ENCODE measurements at places on chromosomes 7 and 10.
A peak's percentile ranks its signal among the peaks of the same experiment; 100 is the strongest.

DNA sequence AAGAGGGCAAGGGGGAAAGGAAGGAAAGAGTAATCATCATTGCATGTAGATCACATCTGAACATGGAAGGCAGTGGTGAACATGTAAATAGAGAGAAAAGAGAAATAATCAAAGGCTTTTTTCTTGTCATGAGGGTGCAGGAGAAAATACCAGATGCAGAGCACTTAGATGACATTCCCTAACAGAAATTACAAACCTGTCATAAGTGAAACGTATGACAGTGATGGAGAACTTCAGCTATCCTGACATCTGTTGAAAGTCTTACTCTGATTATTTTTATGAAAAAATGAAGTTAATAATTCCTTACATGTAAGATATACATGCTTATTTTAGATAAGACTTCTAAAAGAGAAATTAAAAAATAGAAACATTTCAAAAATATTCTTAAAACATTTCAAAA lies 54.7 kb downstream of the BRAF start:
- no peak for DNase-seq

GRCh38 chr7:158321056-158321700 lies 266.4 kb downstream of the PTPRN2 start:
- no peak for DNase-seq

DNA sequence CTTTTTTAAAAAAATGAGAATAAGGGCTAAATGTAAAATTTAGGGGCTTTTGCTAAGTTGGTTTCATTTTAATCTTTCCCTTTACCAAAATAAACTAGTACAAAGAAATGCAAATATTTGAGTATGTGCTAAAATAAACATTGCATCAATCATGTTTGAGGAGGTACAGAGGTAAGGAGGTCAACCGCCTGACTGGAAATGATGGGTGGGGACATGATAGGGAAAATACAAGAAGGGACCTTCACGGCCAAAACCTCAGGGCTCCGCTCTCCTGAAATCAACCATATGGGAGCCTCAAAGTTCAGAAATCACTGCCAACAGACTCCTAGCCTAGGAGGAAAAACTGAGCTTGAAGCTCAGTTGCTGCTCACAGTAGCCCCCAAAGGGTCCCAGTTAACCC lies 207.6 kb downstream of the AHR start:
- DNase-seq, result no peak

DNA sequence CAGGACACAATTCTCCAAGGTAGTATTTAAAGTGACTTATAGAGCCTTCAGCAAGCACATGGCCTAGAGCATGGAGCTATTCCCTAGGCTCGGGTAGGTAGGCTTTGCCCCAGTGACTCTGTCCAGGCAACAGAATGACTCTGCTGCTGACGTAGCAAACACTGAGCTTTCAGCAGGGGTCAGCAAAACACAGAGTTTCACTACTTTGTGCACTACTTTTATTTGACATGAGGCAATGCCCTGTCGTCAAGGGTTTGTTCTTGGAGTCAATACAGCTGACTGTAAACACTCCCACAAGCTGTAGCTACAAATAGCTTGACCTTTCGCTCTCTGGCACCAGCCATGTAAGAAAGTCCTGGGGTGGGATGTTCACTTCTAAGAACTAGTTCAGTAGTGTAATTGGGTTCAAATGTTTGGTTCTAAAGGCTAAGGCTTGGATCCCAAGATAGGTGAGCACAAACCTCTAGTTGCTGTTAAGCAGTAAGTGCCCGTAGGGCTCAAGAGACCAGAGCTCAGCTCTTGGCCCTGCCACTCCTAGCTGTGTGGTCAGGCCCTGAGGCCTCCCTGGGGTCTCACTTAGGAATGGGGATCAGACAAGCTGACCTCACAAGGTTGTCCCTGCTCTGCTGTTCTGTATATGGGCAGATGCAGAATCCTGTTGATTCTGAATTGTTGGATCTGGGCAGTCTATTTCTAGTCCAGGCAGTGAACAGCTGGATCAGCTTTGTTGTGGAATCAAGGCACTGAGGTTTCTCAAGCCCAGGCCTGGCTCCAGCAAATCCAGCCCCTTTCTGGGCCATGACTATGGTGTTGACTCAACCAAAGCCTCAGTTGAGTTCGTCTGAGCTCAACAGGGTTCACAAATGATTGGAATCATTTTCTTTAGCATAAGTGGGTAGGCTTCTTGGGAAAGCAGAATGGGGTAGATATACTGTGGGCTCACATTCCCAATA lies 10.7 kb downstream of the NODAL start:
- peak; percentile 30 for DNase-seq

DNA sequence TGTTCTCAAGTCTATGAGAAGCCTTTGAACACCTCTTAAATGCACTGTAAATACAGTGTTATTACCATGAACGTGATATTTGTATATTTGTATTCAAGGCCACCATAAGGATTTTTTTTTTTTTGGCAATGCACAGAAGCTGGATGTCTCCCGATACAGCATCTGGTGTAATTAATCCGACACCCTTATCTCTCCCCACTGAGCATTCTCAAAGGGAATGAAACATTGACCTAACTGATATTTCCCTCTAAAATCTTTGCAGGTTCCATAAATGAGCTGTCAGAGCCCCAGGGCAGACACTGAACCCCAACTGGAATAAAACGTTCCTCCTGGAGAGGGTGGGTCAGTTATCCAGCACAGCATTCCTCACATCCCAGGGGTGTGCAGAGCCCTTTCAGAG lies 316.6 kb downstream of the PAXIP1 start:
- no peak for DNase-seq

- DNase-seq, result no peak
Measured at GRCh38 chr7:13948019-13948801, 41.3 kb downstream of the ETV1 start.

DNA sequence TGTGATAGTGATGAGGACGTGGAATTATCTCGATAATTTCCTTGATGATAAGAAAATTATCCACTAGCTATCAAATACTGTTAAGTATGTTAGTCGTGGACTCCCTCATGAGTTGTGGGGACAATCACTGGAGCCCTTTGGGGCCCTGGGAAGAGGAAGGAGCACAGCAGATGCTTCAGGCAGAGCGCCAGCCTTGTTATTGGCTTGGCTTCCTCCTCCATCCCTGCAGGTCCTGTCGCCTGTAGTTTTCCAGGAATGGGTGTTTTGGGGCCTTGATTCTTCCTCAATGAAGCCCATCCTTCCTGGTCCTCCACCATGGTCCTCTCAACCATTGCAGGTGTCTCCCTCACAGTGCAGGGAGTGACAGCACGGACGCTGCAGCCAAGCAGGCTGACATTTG lies 32.5 kb upstream of the ZNF32 start:
- no peak for DNase-seq
